Fibroblast of skin of left biceps (primary cell): ENCODE measurements at places on chromosomes 1 and 21.

DNA sequence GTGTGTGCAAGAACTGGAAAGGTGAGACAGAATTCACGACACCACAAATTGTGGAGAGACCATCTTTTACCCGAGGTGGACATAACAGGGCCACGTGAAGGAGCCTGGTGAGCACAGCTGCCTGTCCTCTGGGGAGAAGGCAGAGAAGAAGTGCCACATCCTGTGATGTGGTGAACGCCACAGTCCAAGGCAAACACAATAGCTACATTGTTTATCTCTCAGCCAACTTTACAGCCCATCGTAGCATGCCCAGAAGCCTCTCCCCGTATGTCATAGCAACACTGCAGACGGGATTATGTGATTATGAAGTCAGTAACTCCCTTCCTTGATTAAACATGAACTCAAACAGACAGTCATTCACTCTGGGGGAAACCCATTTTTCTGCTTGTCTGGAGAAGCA is 612.2 kb downstream of the SMYD3 start:
- DNase-seq, result no peak

DNA sequence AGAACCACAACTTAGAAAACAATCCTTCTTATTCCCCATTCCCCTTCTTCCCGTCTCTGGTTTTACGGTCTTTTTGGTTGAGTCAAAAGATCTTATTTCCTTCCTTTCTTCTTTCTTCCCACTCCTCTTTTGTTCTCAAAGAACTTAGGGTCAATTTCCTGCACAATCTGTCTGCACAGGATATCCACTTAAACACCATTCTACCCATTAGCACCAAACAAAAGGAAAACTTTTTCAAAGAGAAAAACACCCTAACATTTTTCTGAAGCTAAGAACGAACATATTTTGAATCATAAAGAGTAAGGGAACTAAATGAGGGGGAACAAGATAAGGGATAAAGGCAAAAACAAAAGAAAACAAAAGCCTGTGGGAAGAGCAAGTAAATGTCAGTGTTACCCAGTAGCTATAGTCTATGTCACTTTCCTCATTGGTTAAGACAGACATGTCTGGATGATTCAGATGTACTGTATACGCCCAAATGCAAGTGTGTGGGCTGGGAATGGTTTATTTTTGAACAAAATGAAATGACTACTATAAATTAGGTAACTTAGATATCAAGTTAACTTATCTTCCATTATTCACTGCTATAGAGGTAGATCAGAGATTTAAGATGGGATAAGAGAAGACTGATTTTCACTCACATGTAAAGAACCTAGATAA is 59.9 kb downstream of the TOR3A start:
- DNase-seq, result no peak

GRCh38 chr1:212794561-212795014 is 2.9 kb downstream of the TATDN3 start:
- DNase-seq, result no peak

DNA sequence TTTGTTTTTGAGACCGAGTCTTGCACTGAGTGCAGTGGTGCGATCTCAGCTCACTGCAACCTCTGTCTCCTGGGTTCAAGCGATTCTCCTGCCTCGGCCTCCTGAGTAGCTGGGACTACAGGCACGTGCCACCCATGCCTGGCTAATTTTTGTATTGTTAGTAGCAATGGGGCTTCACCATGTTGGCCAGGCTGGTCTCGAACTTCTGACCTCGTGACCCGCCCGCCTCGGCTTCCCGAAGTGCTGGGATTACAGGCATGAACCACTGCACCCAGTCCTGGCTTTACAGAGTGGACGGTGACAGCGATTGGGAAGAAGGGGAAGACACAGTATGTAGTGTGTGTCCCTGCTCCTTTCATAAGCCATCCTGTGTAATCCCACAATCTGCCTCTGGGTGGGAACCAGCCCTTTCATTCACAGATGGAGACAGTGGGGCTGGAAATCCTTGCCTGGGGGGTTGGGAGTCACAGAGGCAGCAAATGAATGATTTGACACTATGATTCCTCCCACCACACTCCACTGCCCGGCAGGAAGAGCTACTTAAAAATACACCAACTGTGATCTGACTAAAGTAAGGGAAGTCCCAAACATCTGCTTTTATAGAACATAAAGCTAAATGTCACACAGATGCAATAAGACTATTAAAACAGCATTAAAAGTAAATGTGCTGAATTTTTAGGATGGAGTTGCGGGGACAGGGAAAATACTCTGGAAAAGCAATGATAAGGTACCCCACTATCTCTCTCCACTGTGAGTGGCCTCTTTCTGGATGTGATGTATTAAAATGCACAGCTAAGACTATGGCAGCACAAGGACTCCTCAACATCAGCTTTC is 4.5 kb downstream of the PARP1 start:
- DNase-seq, result no peak

DNA sequence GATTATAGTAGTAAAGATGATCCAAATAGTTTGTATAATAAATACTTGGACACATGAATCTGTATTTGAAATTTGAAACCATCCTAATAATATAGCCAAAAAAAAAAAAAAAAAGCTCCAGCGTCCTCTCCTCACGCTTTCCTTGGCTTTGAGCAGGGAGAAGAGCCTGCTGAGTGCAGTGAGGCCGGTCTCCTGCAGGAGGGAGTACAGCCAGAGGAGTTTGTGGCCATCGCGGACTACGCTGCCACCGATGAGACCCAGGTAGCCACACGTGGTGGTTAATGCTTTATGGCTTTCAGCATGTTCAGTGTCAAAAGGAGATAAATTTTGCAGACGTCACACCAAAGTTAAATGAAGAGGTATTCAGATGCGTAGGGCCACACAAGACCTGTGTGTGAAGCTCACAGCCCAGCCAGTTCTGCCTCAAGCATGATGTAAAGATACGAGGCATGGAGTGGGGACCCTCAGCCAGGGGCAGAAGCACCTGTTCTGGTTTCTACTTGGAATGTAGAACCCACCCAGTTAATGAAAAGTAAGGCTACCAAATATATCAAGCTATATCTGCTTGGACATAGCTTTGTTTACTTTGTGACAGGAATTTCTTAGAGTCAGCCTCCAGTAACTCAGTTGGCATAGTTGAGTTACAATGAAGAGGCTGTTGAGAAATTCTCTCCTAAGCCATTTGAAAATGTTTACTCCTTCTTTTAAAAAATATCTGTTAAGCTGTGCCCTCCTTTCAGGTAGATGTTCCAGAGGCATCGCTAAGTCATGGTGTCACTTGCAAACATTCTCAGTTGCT is 8.1 kb downstream of the PRMT2 start:
- no peak for DNase-seq

DNA sequence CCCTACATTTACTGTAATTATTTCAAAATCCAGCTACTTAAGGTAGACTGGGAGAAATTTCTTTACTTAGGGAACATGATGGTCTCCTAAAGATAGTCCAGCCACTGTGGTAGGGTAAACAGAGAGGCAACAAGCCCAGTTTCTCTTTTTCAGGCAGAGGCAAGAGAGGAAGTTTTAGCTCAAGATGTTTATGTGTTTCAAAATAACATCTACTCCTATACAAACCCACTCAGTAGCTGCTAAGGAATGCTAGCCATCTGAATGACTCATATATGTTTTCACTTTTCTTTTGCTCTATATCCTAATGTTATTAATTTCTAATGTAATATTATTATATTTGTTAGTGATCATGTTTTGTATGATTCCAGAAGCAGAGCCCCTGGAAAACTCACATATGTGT is 856.6 kb downstream of the PLA2G4A start:
- DNase-seq, result no peak

DNA sequence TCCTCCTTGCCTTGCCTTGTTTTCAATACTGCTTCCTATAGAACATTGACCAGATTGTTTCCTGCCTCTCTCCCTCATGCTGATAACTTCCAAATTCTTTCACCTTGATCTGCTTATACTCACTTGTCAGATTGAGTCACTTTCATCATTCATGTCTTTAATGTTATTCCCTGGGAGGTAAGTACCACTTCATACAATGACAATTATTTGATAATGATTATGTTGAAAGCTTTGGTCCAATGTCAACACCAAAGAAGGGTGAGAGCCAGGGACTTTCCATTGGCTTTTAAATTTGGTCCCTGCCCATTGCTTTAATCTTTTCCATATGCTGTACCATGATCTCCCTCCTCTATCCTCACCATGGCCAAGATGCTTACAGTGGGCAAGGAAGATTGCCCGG is 137.4 kb downstream of the SYT2 start:
- no peak for DNase-seq

GRCh38 chr1:227245613-227246320 is 72.5 kb downstream of the CDC42BPA start:
- DNase-seq, result no peak

DNA sequence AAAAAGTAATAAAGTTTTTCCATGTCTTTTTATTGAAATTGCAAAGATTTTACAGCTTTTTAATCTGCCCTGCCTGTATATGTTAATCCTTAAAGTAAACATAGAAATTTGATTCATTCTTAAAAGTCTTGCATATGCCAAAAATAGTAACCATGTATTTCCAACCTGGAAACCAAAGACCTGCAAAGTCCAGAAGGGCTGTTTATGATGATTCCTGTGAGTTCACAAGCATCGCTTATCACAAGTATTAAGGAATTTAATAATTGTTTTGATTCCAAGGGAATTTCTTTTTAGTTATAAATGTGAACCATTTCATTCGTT is 199.1 kb downstream of the PTPRC start:
- DNase-seq, result no peak

DNA sequence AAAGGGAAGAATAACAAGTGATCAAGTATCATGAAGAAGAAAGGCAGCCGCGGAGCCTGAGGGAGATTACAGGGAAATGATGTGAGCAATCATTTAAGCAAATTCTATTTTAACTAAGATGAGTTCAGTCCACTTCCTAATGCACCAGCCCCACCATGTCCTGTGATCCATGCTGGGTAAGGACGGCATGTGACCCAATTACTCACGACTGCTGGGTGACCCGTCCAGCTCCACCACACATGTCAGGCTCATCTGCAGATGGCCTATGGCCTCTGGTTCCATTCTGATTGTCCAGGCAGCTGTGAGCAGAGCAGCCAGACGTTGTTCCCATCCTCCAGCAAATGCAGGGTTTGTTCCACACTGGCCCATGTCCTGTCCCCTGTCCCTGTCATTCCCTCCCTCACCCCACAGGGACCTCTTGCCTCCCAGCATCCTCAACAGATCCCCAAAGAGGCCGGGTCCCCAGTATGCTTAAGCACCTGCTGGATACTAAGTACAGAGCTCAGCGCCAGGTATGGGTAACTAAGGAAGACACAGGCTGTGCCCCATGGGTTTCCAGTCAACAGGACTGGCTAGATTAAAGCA is 87.9 kb downstream of the MATN1 start:
- DNase-seq, result no peak
